ENCODE measurements at places on chromosomes 11 and 22.

DNA sequence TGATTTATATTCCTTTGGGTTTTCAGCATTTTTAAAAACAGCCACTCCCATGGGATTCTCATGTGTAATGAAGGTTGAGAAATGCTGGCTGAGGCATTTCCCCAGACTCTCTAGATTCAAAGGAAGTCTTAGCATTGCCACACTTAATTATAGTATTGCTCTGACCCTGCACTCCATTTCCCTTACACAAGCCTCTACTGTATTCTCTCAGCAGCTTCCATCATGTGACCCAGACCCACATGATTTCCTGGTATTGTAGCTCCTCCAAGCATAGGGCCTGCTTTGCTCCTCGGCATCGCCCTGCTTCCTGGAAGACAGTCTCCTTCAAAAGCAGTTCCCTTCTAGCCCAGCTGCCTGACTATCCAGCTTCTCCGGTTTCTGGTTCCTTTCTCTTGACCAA lies 261.5 kb downstream of the LARGE1 start:
- no peak for DNase-seq

DNA sequence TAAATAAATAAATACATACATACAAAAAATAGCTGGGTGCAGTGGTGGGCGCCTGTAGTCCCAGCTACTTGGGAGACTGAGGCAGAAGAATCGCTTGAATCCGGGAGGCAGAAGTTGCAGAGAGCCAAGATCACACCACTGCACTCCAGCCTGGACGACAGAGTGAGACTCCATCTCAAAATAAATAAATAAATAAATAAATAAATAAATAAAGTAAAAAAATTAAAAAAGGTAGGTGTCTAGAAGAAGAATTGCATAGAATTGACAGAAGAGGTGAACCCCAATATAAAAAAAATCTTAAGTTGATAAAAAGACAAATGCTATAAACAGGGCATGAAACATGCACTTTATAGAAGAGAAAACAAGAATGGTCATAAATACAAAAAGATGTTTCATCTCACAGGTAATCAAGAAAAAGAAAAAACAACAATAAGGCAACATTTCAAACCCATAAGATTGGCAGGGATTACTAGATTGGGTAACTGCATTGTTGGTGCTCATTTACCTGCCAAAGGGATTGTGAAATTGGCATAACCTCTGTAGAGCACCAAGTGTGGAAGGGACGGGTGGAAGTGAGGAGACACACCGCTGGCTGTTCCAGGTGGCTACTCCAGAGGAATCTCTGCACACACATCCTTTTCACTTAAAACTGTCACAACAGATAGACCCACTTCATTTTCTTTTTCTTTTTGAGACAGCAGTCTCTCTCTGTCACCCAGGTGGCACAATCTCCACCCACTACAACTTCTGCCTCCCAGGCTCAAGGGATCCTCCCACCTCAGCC lies 44.7 kb downstream of the NF2 start:
- no peak for DNase-seq

DNA sequence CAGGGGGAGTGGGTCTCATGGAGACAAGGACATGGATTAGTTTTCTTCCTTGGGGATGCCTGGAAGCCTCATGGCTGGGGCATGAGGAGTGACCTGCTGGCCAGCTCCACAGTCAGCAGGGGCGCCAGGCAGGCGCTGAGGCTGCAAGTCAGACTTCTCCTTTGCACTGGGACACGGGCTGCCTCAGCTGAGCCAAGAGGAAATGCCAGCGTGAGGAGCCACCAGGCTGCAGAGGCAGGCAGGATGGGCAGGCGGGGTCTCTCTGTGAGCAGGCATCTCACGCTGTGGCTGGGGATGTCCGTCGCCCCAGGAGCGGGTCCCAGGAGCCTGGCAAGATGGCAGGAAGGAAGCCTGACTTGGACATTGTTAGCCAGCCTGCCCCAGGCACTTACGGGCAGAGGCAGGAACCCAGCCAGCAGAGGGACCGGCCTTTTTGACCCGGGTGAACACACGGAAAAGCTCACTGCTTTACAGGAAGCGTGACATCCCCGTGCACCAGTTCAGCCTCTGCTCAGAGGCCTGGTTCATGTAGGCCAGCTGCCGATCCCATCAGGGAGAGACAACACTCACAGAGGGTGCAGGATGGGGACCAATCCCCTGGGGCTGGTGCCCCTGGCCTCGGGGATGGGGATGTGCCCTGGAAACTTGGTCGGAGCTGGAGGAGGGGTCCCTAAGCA lies 10.2 kb downstream of the GNB1L start:
- DNase-seq = no peak

DNA sequence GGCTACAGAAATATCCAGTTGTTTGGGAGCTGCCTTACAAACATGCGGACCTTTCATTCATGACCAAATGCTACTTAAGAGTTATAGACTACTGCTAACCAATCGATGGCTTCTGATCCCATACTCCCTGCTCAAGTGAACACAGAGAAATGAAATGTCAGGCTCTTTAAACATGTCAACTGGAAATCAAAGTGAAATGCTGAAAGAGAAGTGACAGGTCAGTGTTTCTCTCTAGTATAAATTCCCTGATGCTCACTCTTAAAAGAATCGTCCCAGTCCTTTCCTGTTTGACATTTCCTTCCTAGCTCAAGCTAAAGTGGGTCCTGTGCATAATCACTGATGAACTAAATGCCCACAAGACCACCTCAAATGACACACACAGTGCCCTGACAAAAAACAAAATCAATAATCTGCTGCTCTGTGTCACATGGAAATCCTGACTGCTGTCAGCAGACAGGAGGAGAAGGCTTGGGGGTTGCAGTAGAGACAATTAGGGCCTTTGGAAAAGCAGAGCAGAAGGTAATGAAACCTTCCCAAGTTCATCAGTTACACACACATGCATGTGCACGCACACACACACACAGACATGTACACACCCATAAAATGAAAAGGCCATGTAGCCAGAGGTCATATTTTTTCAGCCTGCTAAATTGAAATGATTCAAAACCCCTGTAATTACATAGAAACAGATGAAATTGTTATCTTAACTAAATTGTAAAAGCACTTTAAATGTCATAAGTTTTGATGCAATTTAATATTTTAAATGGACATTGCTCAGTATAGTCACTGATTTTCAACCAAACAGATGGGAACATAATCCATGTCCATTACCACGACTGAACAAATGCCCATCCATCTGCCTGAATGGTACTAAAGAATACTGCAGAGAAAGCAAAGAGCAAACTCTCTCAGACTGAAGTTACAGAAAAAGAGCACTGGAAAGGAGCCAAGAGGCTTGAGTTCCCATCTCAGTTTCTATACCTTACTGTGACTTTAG lies 330.7 kb downstream of the TTC28 start:
- DNase-seq = peak; percentile 29

GRCh38 chr11:121082670-121083069 lies 18.4 kb upstream of the TECTA start:
- DNase-seq = no peak

GRCh38 chr22:30036656-30037055 lies 43.6 kb upstream of the HORMAD2 start:
- no peak for DNase-seq
